ENCODE measurements at places on chromosomes 5 and 9. TPM values are rescaled to one million over a fixed set of nuclear protein-coding genes. Genes with fewer than 3 reads are reported as not detected.

GRCh38 chr9:77819657-77820056, 171.5 kb upstream of the GNA14 start:
- DNase-seq, result no peak

- no peak for DNase-seq
Observed at GRCh38 chr5:90866915-90867731, 308.5 kb downstream of the ADGRV1 start.

GRCh38 chr5:148471379-148471778, 87.6 kb downstream of the FBXO38 start:
- DNase-seq, result no peak

- DNase-seq, result no peak
Observed at GRCh38 chr5:154723740-154724505, 31.3 kb upstream of the LARP1 start.

- no peak for DNase-seq
Observed at GRCh38 chr9:91379426-91379825, 17.7 kb upstream of the AUH start.

CER1 gene
- not detected for polyA plus RNA-seq

- no peak for DNase-seq
Observed at GRCh38 chr5:167793700-167794099, 497.7 kb upstream of the WWC1 start.

MSMP gene
- not detected for polyA plus RNA-seq

DNA sequence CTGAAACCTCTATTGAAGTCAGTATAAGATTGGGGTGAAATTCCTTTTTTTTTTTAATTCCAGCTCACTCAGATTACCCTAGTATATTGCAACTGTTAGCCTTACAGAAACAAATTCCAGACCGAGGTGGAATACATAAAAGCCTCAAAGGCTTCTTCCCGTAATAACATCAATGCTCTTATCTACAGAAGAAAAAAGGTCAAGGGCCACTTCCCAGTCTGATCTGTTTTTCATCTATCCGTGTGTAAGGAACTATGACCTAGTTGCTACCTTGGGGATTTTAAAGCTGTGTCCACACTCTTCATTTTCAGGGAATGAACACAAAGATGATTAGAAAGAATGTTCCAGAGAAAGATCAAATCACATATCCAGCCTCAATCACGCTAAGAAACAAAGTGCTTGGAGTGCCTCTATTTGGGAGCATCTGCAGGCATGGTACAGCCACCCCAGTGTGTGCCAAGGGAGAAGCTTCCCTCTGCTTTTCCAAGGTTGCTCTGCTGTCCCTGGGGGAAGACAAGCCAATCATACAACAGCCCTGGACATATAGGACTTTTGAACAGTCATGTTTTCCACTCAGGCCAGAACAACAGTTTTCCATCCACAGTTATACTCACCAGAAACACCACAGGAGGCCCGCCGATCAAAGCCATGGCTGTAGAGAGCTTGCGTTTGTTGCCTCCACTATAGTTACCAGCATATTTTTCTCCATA, 23.5 kb downstream of the NIPSNAP3B start:
- no peak for DNase-seq

DNA sequence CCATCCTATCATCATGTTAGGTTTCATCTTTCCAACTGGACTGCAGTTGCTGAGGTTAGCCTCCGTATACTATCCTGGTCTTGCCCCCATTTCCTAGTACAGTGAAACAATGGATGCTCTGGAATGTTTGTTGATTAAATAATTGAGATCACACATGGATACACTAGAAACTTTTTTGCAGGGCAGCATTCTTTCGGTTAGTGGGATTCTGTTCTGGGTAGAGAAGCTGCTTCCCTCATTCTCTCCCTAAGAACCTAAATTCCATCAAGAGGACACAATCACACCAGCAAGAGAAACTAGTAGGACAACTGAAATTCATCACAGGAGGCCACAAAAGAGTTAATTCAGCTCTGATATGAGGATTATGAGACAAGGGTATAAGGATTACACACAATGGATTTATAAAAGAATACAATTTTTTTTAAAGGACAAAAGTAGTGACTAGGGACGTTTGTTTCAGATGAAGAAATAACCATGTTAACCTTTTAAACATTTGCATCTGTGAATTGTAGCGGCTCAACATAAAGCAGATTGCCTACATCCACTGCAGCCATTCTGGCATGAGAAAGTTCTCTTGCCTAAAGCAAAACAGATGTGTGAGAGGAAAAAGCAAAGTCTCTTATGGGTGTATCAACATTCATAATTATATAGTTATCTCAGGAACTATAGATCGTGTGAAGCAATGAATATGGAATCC, 162.7 kb upstream of the LHFPL2 start:
- DNase-seq, result no peak

DNA sequence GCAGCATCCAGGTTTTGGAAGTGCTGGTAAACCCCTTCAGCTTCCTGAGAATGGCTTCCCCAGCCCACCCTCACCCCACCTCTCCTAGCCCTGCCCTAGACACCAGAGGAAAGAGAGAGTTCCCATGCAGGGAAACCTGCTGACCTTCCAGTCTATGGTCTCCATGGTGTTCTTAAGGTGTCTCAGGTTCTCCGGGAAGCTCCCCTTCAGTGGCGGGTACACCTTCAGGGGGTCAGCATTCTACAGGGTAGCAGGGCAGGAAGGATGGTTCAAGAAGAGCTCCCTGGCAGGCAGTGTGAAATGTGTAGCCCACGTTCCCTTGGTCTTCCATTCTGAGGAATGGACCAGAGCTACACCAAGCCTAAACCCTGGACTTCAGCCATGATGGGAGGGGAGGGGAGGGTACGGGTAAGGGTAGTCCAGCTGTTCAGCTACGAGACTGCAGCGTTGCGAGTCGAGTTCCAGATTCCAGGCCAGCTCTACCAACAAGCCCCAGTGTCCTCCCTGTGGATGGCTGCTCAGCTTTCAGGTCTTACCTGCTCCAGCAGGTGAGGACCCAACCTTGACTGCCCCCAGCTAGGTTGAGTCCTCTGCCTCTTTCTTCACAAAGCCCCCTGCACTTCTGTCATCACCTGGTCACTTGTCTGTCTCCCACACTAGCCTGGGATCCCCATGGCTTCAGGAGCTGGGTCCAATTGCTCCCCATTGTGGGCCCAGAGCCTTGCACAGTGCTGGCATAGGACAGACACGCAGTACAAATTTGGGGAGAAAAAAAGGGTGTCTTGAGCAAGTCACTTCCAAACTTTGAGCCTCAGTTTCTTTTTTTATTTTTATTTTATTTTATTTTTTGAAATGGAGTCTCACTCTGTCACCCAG, 7.5 kb downstream of the CD74 start:
- DNase-seq, result no peak

- DNase-seq, result no peak
Observed at GRCh38 chr5:87997662-87998061, 271.0 kb downstream of the TMEM161B start.

KCNIP1 gene
- not detected for polyA plus RNA-seq

DNA sequence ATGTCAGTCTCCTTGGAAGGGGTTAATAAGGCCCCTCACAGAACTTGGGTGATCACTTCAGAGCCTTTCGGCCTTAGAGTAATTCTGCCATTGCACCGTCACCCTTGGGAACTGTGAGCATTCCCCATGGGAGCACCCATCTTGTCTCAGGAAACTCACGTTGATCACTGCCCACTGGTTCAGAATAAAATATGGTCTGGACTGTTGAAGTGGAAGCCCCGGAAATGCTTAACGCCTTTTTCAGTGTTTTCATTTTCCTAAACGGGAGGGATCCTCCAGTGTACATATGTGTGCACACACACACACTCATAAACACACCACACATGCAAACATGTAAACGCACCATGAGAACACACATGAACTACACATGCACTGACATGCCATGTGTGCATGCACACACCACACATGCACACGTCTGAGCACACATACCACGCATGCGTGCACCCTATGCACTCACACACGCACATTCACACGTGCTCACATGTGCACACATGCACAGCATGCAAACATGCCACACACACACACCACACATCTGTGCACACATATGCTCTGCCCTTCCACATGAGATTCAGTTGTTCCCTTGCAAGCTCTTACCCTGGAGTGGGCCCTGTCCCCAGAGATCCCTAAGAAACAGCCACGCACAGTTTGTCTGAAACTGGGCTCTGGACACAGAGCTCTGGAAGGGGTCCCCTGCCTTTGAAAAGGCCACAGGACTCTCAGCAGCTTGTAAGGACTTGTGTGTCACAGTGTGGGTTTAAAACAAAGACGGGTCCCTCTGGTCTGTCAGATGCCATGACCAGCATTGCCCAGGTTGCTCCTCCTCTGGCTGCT, 17.0 kb downstream of the MRPL36 start:
- no peak for DNase-seq

EQTN gene
- polyA plus RNA-seq, result not detected

Data from CD8-positive, alpha-beta memory T cell (primary cell).